GM23338 (cell line): ENCODE measurements at places on chromosomes 16 and 17. TPM values are rescaled to one million over a fixed set of nuclear protein-coding genes. Genes with fewer than 3 reads are reported as not detected.

GRCh38 chr16:31006086-31006385 is 4.4 kb downstream of the STX1B start:
- H3K4me1 ChIP-seq, result no peaks in the 10 kb centered on the region; the same call in 1 of the 2 replicates
- no peak for DNase-seq
- H3K27me3 ChIP-seq, result no peaks in the 10 kb centered on the region

DNA sequence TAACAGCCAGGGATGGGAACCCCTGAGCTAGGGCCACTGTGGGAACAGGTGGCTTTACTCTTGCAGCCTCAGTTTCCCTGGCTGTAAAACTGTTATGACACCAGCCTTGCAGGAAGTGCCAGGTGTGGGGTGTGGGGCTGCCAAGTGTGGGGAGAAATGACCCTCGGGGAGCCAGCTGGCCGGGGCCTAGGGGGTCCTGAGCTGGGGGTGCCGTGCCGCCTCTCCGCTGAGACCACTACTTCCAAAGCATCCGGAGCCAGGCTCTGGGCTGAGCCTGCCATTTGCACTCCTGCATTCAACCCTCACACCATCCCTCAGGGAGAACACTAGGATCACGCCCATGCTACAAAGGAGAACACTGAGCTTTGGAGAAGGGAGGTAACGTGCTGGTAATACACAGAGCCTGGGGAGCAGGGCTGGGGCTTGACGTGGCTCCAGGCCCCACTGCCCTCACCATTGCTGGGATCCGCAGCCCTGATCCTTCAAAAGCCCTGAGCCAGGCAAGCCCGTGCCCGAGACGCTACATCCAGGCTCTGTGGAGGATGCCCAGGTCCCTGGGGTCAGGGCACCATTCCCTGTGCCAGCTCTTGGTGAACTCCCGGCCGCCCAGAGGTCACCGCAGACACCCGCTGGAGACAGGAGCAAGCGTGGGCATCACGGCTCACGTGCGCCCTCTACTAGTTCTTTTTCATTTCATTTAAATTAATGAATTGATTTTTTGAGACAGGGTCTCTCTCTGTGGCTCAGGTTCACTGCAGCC is 28.8 kb upstream of the GINS2 start:
- H3K27me3 ChIP-seq, result no peaks in the 10 kb centered on the region
- no peaks in the 10 kb centered on the region for H3K36me3 ChIP-seq
- no peaks in the 10 kb centered on the region; the same call in 1 of the 2 replicates for H3K4me1 ChIP-seq
- H3K27ac ChIP-seq, result no peak overlapping the region
- DNase-seq, result peak; percentile 90

DNA sequence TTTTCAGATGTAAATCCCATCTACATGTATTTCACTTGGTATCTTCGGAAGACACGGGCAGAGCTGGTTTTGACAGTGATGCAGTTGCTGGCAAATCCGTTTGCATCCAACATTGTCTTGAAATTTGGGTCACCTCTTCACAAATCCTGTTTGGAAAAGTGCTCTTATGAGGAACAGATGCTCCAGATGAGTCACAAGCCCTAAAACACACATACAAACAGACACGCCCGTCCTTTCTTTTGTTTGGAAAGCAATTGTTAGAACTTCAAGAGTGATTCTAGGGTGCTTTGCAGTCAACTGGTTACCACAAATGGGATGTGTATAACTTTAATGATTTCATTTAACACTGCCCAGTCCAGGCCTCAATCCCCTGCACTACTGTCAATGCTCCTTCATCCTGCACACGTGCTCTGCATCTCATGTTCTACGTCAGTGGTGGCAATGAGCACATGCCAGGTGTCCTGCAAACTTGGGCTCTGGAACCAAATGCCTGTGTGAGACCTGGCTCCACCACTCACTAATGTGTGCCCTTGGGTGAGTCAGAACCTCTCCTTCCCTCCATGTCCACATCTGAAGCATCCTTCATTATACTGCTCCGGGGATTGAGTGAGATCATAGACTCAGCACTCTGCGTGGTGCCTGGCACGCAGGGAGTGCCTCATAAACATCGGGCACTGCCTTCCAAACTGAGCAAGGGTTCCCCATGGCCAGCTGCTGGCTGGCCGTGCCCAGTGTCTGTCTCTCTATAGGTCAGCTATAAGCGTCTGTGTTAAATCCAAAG is 19.3 kb upstream of the FOXF1 start:
- no peak overlapping the region for H3K27ac ChIP-seq
- no peaks in the 10 kb centered on the region for H3K36me3 ChIP-seq
- no peak overlapping the region for H3K4me3 ChIP-seq
- peaks cover 65% of the 10 kb centered on the region for H3K27me3 ChIP-seq
- DNase-seq, result no peak

DNA sequence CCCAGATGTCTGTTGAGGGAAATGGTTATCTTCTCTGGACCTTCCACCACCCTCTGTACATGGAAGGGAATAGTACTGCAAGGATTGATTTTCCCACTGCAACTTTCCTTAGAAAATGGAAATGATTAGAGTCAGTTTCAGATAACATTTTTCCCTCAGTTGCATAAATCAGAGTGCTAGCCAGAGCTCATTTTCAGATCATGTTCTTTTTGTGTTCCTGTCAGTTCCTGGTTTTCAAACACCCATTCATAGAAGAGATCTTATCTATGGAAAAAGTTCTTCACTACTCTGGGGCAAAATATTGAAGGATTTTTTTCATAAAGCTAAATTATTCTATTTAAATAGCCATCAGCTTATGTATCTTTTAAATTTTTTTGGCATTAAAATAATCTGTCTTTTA is 11.7 kb upstream of the COX10 start:
- H3K36me3 ChIP-seq, result 0 out of 2 replicates have a peak, but pooled peaks cover 5% of the 10 kb centered on the region
- DNase-seq, result no peak
- no peak overlapping the region for H3K4me3 ChIP-seq
- no peak overlapping the region for H3K27ac ChIP-seq

EPN3 gene
- total RNA-seq, result 7.7 and 13.7 TPM in 2 replicates

DNA sequence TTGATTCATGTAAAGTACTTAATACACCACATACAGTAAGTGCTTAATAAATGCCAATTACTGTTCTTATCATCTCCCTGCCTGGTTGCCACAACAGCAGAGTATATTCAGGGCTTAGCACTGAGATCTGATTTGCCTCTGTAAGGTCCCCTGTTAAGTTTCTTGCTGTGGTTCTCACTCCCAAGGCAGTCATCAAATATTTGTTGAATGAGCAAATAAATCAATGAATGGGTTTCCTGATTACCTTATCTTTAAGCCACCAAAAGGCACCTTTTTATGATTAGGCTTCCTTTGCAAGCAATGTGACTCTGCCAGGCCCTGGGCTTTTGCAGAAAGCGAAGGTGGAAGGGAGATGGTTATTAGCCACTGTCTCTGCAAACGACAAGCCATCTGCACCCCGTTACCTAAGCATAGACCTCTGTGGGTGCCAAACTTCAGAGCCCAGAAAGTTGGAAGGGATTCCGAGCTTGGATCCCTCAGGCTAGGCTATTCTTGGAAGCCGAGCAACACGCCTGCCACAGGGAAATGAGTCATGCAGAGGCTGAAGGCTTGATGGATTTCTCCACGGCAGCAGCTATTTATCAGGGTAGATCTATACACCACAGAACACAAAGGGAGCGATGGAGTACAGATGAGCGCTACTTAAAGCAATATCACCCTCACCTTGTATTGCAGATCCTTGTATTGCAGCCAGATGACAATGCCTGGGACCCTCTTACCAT is 102.0 kb downstream of the GRIN2A start:
- H3K27me3 ChIP-seq, result no peaks in the 10 kb centered on the region
- no peaks in the 10 kb centered on the region for H3K36me3 ChIP-seq
- H3K4me3 ChIP-seq, result no peak overlapping the region

GRCh38 chr17:7809086-7809790 is 24.8 kb upstream of the KDM6B start:
- no peak overlapping the region for H3K4me3 ChIP-seq
- DNase-seq, result no peak
- H3K36me3 ChIP-seq, result no peaks in the 10 kb centered on the region

GRCh38 chr17:56290101-56290801 is 137.0 kb downstream of the ANKFN1 start:
- H3K27me3 ChIP-seq, result no peaks in the 10 kb centered on the region
- no peak overlapping the region for H3K27ac ChIP-seq
- no peak overlapping the region for H3K4me3 ChIP-seq
- no peaks in the 10 kb centered on the region for H3K4me1 ChIP-seq

- H3K27ac ChIP-seq, result no peak overlapping the region
- H3K27me3 ChIP-seq, result no peaks in the 10 kb centered on the region
- no peaks in the 10 kb centered on the region for H3K4me1 ChIP-seq
- no peaks in the 10 kb centered on the region for H3K36me3 ChIP-seq
- DNase-seq, result no peak
These were observed 65.3 kb upstream of the MYOCD start for GRCh38 chr17:12600349-12600748.

DNA sequence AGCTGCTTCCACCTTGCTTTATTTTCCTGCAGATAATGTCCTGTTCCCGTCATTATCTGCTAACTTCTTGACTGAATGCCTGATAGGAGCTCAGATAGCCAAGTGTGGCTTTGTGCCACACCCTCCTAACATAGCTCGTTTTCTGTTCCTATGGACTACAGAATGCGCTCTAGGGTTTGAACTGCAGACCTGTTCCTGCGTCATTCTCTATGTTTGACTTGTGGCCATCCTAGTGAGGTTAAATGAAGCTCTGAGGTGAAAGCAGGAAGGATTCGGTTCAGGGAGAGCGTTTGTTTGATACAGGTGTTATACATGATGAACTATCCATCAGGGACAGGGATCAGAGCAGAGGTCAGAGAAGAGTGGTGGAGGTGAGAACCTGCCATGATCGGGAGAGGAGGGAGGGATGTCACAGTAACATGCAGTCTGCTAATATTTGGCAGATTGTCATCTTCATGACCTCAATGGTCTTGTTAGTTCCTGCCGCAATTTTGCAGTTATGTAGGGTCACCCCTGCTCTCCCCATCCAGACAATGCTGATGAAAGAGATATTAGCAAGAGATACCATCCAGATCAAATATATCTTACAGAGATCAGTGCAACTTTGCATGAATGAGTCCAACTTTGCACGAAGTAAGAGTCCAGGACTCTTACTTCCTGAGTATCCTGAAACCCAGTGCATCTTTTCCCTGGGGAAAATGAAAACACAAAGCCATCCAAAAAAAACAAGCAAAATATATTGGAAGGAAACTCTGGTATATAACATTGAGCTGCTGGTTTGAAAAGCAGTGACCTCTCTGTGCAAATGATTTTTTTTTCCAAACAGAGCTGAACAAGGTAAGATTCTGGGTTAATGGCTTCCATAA is 32.8 kb downstream of the MPHOSPH6 start:
- no peak for DNase-seq
- H3K36me3 ChIP-seq, result peaks cover 3% of the 10 kb centered on the region; the same call in 1 of the 2 replicates
- H3K4me3 ChIP-seq, result no peak overlapping the region
- H3K4me1 ChIP-seq, result peaks cover 5% of the 10 kb centered on the region; the same call in 1 of the 2 replicates

DNA sequence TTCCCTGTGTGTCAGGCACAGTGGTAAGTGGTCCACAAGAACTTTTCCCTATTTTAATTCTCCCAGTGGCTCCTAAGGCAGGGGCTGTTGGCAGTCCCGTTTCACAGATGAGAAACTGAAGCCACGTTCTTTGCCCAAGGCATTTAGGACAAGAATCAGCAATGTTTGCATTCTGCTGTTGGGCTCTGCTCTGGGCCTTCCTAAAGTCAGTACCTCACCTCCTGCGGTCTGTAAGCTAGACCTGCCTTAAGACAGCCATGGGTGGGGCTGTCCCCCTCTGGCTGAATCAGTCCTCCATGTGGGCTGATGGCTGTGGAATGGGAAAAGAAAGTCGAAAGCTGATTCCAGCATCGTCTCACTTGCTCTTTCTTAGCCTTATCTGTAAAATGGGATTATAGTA is 304.8 kb downstream of the MAF start:
- no peak for DNase-seq
- H3K27ac ChIP-seq, result no peak overlapping the region
- H3K27me3 ChIP-seq, result no peaks in the 10 kb centered on the region
- peaks cover 30% of the 10 kb centered on the region for H3K4me1 ChIP-seq

CBX1 gene
- total RNA-seq, result 113 and 127 TPM in 2 replicates

RAMP2 gene
- total RNA-seq, result 2.6 and 8.8 TPM in 2 replicates

DNA sequence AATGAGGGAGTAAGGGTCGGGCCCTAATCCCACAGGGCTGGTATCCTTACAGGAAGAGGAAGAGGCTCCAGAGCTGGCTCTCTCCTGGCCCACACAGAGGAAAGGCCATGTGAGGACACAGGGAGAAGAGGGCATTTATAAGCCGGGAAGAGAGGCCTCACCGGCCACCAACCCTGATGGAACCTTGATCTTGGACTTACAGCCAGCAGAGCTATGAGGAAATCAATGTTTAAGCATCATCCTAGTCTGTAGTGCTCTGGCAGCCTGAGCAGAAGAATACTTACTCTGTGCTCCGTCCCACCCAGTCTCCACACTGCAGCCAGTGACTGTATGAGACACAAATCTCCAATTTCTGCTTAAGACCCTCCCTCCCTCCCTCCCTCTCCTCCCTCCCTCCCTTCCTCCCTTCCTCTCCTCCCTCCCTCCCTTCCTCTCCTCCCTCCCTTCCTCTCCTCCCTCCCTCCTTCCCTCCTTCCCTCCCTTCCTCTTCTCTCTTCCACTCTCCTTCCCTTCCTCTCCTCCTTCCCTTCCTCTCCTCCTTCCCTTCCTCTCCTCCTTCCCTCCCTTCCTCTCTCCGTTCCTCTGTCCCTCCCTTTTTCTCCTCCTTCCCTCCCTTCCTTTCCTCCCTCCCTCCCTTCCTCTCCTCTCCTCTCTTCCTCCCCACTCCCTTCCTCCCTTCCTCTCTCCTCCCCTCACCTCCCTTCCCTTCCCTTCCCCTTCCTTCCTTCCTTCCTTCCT is 8.9 kb upstream of the TMEM220 start:
- H3K36me3 ChIP-seq, result no peaks in the 10 kb centered on the region
- H3K27ac ChIP-seq, result no peak overlapping the region
- DNase-seq, result no peak
- no peak overlapping the region for H3K4me3 ChIP-seq

GRCh38 chr17:12730931-12731521 is 58.3 kb upstream of the ARHGAP44 start:
- H3K27me3 ChIP-seq, result no peaks in the 10 kb centered on the region
- peak; percentile 68 for DNase-seq
- no peak overlapping the region for H3K27ac ChIP-seq
- no peak overlapping the region for H3K4me3 ChIP-seq

GRCh38 chr16:6170022-6170421 is 1072.4 kb upstream of the EEF2KMT start:
- H3K4me1 ChIP-seq, result peaks cover 5% of the 10 kb centered on the region; the same call in 1 of the 2 replicates
- H3K36me3 ChIP-seq, result no peaks in the 10 kb centered on the region
- no peak for DNase-seq
- H3K27ac ChIP-seq, result no peak overlapping the region
- no peak overlapping the region for H3K4me3 ChIP-seq
- H3K27me3 ChIP-seq, result no peaks in the 10 kb centered on the region

- peaks cover 64% of the 10 kb centered on the region for H3K27me3 ChIP-seq
- peak; percentile 60 for DNase-seq
- H3K4me3 ChIP-seq, result no peak overlapping the region
- H3K27ac ChIP-seq, result no peak overlapping the region
- no peaks in the 10 kb centered on the region for H3K36me3 ChIP-seq
- peaks cover 30% of the 10 kb centered on the region for H3K4me1 ChIP-seq
These were observed 7.8 kb downstream of the BAHCC1 start for GRCh38 chr17:81402981-81403467.

SLC9A5 gene
- 5.4 and 6.4 TPM in 2 replicates for total RNA-seq

DNA sequence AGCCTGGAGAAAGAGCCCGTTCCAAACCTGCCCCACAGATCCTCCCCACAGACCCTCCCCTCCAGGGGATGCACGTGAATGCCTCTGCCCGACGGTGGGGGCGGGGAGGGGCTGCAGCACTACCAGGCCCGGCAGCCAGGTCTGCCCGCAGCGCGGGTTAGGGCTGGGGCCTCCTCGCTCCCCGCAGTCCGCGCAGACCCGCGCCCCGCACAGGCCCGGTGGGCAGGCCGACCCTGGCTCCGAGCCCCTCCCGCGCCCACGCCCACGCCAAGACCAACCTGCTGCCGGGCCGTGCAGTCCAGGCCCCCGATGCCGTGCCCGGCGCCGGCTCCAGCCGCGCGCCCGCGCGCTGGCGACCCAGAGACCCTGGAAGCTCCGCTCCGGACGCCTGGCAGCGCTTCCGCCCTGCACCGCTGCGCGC is at the start of gene RPUSD1:
TSS of gene RPUSD1 (minus strand) at position 404 of the 421 bp plus-strand sequence. CDS start 644 bp downstream, outside the sequence.
- H3K27me3 ChIP-seq, result no peaks in the 10 kb centered on the region
- no peaks in the 10 kb centered on the region for H3K4me1 ChIP-seq
